ENCODE measurements at places on chromosomes 2 and 18.

DNA sequence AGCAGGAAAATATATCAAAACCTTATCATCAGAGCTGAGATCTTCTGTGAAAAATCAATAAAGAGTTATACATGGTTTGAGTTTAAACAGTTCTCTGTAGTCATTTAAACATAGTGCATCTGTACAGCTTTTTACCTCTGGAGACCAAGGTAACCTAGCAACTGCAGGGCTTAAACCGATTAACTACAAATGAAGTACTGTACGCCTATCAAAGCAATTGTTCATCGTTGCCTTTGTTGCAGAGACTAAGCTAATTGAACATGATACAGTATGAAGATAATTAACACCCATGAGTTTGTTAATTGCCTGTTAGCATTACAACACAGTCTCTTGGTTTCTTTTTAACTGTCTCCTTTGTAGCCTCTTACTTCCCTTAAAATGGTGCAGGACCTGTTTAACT is 147.9 kb downstream of the LNPK start:
- no peak for DNase-seq

DNA sequence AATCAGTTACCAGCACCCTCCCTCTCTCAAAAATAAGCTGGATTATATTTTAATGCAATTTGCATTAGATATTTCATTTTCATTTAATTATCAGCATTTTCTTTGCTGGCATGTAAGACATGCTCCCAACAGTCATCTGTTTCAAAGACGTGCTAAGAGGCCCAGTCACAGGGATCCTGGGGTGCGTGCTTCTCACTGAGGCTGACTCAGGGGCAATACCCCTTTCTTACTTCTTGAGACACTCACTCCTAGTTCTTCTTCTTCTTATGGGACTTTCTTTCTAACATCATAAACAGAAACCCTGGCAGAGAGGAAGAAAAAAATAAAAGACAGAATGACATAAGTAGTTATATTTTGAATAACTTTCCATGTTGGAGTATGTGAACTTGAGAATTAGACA is 372.1 kb upstream of the MEX3C start:
- DNase-seq, result no peak

GRCh38 chr2:216713691-216714336 is 18.5 kb upstream of the IGFBP5 start:
- DNase-seq, result no peak

- peak; percentile 31 for DNase-seq
Measured at GRCh38 chr2:88190808-88191721, 20.9 kb downstream of the THNSL2 start.

DNA sequence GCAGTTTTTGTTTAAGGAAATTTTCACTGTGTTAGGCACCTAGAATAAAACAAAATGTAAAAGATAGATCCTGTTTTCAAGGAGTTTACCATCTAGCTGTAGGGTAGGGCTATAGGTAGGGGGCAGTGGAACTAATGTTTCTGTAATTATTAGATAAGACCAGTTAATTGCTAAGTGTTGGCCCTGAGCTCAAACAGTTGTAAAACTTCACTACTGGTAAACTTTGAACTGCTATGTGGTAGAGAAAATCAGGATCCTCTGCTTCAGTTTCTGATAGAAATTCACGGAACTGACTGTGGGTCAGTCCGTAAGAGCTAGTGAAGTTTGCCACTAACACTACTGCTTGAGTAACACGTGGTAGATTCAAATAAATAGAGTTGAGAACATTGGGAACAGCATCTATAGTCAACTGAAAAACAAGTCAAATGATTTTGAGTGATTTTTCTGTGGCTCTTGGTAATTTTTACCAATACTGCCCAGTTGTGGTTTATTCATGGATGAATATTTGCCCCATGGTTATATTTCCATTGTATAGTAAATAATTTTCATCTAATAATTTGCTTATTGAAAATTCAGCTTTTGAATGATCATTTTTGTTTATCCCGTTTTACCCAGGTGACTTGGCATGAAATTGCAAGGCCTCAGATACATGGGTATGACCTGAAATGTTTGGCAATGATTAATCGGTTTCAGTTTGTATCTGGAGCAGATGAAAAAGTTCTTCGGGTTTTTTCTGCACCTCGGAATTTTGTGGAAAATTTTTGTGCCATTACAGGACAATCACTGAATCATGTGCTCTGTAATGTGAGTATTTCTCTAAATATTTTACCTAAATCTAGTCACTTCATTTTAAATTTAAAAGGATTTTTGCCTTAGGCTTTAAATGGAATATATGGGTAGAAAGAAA is 26.4 kb downstream of the ELP2 start:
- DNase-seq, result no peak

DNA sequence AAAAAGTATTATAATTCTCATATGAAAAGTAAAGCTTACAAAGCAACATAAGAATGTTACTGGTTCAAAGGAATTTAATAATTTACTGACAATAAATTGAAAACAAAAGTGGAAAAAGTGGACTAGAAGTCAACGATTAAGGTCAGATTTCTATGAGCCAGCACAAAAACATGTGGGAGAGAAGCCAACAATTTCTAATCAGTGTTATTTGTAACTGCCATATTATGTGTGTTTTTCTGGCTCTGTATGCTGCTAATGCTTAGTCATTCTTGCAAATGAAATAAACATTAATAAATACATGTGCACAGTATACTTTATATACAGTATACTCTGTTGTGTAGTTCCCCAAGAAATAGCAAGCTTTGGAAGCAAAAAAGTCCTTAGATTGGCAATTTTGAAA is 301.3 kb upstream of the RGPD4 start:
- no peak for DNase-seq

- no peak for DNase-seq
Measured at GRCh38 chr18:811892-812375, at the start of gene YES1. YES1 (minus strand) TSS chr18:812242; CDS start chr18:756827, 55,415 bp downstream.

DNA sequence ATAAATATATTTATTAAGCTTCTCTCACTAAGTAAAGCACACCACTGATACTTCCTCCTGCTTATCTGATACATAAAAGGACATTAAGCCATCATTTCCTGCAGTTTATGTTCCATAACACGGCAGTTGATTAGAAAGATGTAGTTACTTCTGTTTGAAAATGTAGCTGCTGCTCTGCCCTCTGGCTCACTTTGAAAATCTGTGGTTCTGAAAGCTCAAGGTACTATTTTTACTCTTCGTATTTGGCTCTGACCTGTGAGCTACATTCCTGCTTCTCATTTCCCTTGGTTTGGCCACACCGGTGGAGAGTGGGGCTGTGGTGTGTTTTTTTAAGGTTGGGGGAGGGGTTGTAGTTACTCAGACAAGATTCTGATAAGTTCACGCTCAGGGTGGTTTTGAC is 12.8 kb upstream of the TTN start:
- no peak for DNase-seq

DNA sequence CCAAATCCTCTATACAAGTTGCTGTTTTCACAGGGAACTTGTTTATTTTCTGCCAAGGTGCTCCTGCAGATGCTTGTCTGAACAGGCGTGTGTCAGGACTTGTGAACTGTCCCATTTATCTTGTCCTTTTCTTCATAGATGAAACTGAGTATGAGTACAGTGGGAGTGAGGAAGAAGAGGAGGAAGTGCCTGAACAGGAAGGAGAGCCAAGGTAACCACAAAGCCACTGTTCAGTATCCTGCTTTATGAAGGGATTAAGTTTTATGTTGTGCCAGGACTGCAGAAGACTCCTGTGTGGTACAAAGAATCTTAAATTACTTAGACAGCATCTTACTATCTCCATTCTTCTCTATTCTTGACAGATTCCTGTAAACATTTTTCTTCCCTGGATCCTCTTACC is 145.0 kb downstream of the MAP4K4 start:
- DNase-seq, result no peak

GRCh38 chr18:73156117-73156516 is 288.3 kb upstream of the NETO1 start:
- DNase-seq, result no peak

DNA sequence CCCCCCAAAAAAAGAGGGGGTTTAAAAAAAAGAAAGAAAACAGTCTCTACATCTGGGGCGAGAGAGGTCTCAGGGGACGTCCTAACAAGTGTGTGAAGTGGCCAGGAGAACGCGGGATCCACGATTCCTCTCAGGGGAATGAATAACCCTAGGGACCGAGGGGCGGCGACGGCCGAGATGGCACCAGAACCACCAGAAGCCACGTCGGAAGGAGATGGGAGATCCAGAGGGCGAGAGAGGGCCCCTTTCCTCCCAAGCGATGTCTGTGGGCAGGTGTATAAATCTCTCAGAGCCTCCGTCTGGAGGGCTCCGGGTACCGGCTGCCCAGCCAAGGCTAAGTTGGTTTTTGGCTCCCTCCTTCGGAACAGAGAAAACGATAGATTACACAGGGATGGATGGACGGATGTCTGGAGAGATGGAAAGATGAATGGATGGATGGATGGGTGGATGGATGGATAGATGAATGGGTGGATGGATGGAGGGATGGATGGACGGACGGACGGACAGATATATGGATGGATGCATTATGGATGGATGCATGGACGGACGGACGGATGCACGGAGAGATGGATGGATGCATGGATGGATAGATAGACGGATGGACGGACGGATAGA is 1.7 kb downstream of the EPHA4 start:
- no peak for DNase-seq

DNA sequence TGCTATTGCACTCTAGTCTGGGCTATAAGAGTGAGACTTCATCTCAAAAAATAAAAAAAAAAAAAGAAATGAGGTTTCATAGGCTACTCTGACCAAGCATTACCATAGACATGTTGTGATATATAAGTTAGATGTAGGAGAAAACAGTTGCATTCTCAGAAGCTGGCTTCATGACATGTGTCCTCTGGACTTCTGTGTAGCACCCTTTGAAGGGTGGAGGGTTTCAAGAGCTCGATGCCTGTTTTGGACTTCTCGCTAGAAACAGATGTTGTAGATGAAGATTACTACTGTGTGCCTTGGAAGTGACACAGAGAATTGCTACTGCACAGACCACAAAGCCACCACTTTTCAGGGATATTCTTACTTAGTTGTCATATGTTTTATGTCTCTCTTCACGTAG is 91.0 kb downstream of the TMEM247 start:
- DNase-seq, result no peak

- DNase-seq, result no peak
Measured at GRCh38 chr2:222353993-222354392, 55.2 kb upstream of the PAX3 start.

GRCh38 chr2:196099916-196100315 is 31.3 kb upstream of the DNAH7 start:
- no peak for DNase-seq

GRCh38 chr2:184847331-184847730 is 249.0 kb downstream of the ZNF804A start:
- no peak for DNase-seq

DNA sequence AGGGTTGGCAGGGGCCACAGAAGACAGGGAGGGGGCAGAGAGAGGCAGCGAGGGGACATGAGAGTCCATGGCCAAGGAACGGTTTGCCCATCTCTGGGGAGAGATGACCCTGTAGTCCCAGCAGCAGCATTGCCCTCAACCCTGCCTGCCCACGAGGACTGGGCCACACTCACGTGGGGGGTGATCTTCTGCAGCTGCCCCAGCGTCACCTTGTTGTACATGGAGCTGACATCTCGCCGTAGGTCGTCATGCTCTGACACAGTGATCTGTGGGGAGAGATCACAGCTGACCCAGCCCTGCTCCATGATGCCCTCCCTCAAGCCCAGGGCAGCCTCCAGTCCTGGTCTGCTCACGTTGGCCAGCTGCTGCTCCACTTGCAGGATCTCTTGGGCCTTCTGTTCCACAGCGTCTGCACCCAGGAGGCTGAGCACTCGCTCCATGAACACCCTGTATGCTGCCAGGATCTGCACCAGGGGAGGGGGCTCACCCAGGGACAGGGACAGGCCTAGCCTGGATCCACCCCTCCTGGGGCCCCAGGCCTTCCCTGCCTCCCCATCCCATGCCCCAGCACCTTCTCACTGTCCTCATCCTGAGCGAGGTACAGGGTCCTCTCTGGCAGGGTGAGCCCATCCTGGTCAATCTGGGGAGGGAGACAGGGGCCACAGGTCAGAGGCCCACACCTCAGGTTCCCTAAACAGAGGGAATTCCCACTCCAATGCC is 2.8 kb downstream of the ECEL1 start:
- DNase-seq, result no peak

- DNase-seq, result no peak
Measured at GRCh38 chr2:198863655-198864054, 594.1 kb downstream of the SATB2 start.
